Fibroblast of skin of left biceps (primary cell): ENCODE measurements at places on chromosomes 1 and 21.

GRCh38 chr1:70277875-70278274 is 56.7 kb downstream of the SRSF11 start:
- no peak for DNase-seq

DNA sequence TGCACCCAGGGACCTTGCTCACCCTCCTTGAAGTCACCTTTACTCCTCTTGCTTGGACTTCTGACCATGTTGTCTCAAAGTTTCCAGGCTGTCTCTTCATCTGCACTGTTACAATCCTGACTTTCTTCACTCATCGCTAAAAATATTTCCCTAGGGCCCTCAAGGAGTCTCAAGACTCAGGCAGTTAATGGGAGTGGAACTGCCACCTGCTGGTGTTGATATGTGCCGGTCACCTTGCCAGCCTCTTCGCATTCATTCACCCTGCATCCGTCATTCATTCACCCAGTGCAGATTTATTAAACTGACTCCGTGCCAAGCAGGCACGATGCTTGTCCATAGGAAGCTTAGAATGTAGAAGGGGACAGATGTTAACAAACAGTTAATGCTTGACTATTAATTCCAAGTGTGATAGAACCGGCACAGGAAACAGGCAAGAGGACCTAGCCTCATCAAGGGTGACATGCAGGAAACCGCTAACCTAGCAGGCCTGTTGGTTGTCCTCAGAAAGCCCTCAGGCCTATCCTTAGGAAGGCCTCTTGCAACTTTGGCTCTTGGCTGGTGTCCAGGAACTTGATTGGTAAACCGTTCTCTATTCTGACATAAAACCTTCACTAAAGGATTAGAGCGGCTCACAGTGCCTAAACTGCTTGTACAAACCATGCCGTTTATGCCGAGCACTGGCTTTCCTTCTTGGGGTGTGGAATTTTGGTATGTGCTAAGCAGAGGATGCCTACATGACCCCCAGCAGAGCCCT is 342.2 kb downstream of the CAMTA1 start:
- no peak for DNase-seq

DNA sequence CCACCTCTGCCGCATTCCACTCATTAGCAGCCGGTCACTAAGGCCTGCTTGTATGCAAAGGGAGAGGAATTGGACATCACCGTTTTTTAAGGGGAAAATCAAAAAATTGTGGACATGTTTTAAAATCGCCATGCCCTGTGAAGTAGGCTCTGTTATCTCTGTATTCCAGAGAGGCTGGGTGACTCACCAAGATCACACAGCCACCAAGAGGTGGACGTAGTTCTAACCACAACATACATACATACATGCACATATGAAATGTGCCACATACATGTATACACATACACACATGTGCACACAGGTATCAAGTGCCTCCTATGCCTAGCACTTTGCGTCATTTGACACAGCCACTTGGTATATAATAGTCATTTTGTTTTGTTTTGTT is 16.0 kb upstream of the ZSCAN20 start:
- no peak for DNase-seq

DNA sequence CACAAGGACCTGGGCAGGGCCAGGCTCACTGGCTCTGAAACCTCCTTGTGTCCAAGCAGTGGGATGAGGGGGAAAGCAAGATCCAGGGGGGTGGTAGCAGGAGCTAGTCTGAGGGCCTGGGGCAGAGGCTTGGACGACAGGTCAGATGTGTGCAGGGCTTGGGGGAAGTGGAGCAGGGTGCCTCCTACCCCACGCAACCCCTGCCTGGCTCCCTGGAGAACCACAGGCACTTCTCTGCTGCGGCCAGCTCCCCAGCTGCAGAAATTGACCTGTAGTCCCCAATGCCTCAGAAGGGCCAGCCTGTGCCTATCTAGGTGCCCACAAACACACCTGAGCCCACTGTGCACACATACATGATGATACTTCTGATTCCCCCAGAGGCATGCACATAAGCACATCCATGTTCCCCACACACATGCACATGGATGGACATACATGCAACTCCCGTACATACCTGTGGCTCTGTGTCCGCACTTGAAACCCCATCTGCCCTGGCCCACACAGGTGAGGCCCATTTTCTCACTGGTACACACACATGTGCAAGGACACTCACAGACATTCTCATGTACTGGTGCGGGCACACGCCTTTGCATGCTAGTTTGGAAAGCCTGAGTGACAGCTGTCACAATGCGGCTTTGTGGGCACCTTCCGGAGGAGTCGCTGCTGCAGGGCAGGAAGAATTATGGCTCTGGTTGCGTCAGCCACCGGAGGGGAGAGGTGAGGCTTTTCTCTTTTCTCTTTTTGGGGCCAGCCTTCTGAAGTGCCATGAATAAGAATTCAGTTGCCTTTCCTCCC is 247.2 kb upstream of the CSF3R start:
- no peak for DNase-seq

- peak; percentile 73 for DNase-seq
These were observed 20.6 kb upstream of the TBX15 start for GRCh38 chr1:119008483-119009311.

DNA sequence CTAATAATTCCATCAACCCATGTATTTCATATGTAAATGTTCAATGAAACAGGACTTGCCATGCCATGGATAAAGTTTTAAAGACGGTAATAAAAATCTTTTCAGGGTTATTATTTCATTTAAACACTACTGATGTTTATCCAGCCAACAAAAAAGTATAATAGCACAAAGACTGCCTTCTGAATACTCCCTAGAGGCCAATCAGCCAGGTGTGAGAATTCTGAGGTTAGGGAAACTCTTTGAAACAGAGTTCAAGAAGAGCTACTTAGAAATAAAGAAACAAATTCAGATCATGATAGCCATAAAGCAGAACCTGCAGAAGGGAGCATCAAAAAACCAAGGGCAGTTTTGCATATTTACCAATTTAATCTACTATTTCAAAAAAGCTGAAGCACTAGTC is 48.7 kb downstream of the AKT3 start:
- DNase-seq: no peak

GRCh38 chr1:30807318-30808066 is 49.9 kb upstream of the LAPTM5 start:
- no peak for DNase-seq

DNA sequence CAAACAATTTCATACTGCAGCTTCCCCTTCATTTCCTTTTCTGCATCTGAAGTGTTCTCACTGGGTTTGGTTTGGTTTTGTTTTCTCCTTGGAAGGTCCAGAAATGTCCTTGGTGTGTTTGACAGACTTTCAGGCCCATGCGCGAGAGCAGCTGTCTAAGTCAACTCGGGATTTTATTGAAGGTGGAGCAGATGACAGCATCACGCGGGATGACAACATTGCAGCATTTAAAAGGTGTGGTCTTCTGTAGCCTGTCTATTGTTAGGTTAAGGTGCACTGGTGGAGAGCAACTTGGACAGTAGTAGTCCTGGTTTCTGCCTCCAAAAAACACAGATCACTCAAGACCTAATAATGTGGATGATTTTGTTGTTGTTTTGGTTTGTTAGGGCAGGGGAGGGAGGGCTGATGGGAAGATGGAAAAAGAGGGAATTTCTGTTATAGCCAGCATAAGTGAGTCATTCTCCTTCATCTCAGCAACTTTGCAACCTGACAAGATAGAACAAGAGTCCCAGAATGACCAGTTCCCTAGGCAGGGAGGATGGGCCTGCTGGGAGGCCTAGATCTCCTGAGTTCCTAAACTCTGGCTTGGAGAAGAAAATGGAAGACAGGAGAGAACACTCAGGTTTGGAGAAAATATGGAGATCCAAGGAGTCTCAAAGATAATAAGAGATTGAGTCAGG is 12.5 kb downstream of the HAO2 start:
- no peak for DNase-seq

DNA sequence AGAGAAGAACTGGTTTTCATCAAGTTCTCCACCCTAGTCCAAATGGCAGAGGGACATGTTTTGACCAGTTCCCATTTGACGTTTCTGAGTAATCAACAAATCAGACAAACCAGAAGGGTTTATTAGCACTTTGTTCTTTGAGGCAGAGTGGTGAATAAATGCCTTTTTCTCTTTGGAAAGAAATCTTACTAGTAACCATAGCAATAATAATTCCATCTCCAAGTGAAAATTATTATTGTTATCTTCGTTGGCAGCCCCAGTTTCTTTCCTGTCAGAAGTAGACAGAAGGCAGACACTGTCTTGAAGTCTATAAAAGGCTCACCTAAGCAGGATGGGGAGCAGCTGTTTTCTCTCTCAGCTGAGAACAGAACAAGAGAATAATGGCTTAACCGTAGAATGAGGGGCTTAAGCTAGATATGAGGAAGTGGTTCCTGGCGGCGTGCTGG is 391.6 kb downstream of the PBX1 start:
- no peak for DNase-seq

DNA sequence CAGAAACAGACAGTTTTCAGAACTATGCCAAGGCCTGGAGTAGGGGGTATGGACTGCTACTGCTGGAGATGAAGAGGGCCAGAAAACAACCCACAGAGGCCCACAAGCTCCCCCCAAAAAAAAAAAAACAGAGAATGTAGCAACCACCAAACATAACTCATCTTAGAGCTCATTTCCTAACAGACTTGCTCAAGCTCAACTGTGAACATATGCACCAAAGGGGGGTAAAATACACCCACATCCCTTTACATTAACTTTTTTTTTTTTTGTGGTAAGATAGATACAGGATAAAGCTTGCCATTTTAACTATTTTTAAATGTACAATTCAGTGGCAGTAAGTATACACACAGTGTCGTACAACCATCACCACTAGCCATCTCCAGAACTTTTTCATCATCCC is 36.0 kb downstream of the SEC16B start:
- no peak for DNase-seq

GRCh38 chr1:230901671-230902070 is 33.4 kb upstream of the C1orf198 start:
- DNase-seq: no peak

GRCh38 chr1:167171286-167171929 is 49.3 kb upstream of the POU2F1 start:
- no peak for DNase-seq

GRCh38 chr1:107673006-107673405 is 292.0 kb downstream of the VAV3 start:
- DNase-seq: no peak

DNA sequence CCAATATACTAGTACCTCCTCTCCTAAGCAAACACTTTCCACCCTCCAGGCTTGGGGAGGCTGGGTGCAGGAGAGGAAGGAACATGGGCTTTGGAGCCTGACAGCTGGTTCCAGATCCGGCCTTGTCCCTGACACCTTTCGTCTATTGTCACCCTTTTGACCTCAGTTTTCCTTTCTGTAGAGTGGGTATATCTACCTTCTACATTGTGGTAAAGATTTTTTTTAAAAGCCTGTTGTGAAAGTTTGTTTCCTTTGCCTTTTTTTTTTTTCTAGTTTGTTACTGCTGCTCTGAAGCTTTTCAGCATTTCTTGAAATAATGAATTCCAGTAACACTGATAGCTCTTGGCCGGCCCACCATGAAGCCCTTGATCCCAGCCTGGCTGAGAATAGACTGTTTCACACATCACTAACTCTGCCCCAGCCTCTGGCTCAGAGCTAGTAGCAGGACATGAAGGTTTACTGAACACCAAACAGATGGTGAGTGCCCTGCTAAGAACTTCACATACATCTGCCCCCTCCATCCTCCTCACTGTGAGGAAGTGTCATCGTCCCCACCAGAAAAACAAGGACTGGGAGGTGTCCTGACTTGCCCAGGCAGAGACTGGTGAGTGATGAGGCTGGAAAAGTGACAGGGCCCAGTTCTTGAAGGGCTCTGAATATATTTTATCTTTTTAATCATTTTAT is 33.0 kb upstream of the ID3 start:
- DNase-seq: no peak

- no peak for DNase-seq
These were observed 739.7 kb downstream of the LTN1 start for GRCh38 chr21:28252928-28253327.

- DNase-seq: no peak
These were observed 20.9 kb upstream of the AGL start for GRCh38 chr1:99829269-99829668.

GRCh38 chr1:209721323-209721722 is 16.7 kb downstream of the HSD11B1 start:
- DNase-seq: no peak

- no peak for DNase-seq
These were observed 210.9 kb upstream of the GALNT2 start for GRCh38 chr1:229856009-229856650.

DNA sequence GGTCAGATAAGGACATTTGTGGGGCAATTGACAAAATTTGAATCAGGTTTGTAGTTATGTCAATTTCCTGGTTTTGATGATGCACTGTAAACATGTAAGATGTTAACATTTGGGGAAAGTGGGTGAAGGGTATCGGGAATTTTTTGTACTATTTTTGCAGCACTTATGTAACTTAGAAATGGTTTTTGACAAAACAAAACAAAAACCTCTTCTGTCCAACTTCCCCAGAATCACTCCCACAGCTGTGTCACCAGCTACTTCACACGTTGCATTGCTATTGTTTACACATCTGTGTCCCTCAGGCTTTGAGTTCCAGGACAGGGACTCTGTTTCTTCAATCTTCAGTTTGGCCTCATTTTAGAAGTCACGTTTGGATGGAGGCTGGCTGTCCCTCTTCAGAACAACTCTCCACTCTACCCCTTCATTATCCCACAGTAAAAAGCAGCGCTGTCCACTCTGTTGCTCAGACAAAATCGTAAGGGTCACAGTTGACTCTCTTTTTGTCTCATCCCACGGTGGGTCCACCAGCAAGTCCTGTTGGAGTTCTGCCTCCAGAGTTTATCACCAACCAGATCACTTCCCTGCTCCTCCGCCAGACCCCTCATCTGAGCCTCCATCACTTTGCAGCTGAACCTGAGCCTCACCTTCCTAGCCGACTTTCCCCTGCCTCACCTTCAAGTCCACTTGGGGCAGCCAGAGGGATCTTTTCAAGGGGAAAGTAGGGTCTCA is 63.2 kb downstream of the NENF start:
- DNase-seq: no peak

DNA sequence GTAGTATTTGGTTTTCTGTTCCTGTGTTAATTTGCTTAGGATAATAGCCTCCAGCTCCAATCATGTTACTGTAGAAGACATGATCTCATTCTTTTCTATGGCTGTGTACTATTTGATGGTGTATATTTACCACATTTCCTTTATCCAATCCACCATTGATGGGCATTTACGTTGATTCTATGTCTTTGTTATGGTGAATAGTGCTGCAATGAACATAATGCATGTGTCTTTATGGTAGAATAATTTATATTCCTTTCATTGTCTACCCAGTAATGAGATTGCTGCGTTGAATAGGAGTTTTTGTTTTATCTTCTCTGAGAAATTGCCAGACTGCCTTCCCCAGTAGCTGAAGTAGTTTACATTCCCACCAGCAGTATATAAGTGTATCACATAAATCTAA is 538.8 kb downstream of the LRRIQ3 start:
- DNase-seq: no peak

DNA sequence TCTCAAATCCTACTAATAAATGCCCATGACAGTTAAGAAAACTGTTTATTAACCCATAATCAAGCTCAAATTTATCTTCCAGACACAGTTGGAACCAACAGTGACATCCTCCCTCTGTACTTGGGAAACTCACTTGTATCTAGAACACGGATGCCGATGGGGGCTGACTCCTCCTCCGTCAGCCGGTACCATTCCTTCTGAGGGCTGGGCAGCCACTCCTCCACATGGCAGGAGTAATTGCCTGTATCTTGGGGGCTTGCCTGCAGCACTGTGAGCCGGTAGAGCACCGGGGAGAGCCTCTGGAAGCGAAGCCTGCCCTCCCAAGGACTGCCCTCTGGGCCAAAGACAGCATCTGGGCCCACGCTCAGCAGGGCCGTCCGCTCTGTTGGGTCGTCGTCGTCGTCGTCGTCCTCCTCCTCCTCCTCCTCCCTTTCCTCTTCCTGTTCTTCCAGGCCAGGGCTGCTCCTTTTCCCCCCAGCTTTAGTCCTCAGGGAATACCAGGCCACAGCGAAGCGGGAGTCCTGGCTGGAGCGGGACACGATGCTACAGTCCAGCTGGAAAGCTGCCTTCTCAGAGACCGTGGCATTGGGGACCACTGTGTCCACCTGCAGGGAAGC is 8.5 kb upstream of the CD58 start:
- DNase-seq: no peak
